ENCODE measurements at places on chromosomes 5 and 9.
A peak's percentile ranks its signal among the peaks of the same experiment; 100 is the strongest.

GRCh38 chr5:1332461-1333001, 12.4 kb downstream of the CLPTM1L start:
- peaks cover 14% of the 10 kb centered on the region for H3K4me1 ChIP-seq
- no peak overlapping the region for H3K27ac ChIP-seq
- no peaks in the 10 kb centered on the region for H3K27me3 ChIP-seq
- no peak for DNase-seq
- H3K4me3 ChIP-seq: no peak overlapping the region

DNA sequence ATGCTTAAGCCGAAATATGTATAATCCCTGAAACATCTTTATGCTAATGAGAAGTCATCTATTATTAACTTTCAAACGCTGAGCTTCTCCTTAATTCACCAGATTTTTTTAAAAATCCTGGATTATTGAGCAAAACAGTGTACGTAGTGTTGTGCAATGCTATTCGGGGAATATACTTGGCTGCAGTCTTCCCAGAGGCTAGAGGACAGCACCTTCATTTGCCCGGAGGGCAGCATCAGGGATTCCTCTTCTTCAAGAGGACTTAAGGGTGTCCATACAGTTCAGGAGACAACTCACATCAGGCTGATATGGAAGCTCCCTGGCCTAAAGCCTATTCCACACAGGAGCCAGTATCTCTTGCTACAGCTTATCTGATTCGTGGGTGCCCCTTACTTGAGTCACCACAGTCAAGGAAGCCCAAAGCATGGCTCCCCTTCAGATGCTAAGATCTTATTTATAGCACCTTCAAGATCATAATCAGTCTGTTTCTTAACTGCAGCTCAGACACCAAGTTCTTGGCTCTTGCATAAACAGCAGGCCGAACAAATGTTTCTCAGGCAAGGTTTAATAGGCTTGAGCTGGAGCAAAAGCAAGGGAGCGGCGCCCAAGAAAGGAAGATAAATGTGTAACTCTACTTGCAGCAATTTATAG, 29.4 kb downstream of the NUTM2F start:
- no peaks in the 10 kb centered on the region for H3K27me3 ChIP-seq
- H3K36me3 ChIP-seq: peaks cover 20% of the 10 kb centered on the region
- peaks cover 9% of the 10 kb centered on the region for H3K4me1 ChIP-seq
- no peak overlapping the region for H3K27ac ChIP-seq

GRCh38 chr9:110152704-110153374, 55.1 kb downstream of the C9orf152 start:
- DNase-seq: peak; percentile 84
- no peaks in the 10 kb centered on the region for H3K27me3 ChIP-seq
- peaks cover 42% of the 10 kb centered on the region for H3K36me3 ChIP-seq
- H3K4me1 ChIP-seq: peaks cover 95% of the 10 kb centered on the region
- peak overlapping the region; percentile 42 for H3K4me3 ChIP-seq

DNA sequence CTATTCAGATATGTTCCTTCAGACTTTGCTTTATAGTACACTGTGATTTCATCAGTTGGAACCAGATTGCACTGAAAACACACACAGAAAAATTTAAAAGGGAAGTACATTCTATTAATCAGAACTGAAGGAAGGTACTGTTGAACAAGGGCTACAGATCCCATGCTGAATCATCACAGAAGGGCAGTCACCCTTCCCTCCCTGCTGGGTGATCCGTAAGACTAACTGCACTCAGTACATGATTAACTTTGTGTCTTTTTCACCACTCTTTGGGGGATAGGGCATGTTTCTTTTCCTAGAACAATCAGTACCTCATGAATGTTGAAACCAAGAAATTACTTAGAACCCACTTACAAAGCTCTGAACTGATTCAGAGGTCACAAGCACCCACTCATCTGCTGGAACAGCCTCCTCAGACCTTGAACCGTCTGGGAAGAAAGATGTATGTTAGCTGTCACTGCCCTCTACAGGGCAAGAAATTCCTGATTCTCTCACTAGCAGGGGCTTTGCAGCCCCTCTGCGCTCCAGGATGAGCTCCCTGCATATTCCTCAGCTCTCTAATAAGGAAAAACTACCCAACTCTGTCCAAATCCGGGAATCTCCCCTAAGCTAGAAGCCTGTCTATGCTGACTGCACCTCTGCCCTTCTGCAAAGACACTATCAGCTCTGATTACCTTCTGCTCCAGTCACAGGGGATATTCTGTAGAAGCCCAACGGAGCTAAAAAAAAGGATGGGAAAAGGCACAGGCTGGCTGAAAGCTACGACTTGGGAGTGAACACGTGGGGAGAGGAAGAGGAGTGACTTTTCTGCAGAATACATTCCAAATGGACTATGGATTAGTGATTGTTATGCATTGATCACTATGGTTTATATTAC, 51.0 kb downstream of the IARS1 start:
- H3K4me1 ChIP-seq: peaks cover 8% of the 10 kb centered on the region
- no peak overlapping the region for H3K4me3 ChIP-seq
- DNase-seq: no peak
- no peaks in the 10 kb centered on the region for H3K27me3 ChIP-seq
- peaks cover 89% of the 10 kb centered on the region for H3K36me3 ChIP-seq

DNA sequence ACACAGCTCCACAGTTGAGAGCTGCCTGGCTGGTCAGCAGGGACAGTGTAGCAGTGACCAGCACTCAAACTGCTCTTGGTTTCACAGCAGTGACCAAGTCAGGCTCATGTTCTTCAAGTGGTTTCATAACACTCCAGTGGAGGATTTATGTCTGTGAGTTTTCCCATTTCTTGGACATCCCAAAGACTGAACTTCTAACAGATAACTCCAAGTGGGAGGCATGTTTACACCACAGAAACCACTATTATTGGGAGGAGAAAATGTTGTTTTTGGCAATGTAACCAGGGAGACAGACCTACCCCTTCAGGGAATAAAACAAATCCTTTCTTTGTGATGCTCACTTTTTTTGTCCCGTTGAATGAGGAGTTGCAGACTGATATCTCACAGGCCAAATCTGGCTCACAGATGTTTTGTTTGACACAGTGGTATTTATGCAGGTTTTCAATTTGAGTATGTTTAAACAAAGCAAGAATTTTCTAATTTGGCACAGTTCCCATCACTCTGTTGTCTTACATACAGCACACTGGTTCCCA, 141.5 kb downstream of the RMI1 start:
- H3K36me3 ChIP-seq: no peaks in the 10 kb centered on the region
- no peaks in the 10 kb centered on the region for H3K4me1 ChIP-seq
- no peak overlapping the region for H3K27ac ChIP-seq
- DNase-seq: peak; percentile 27
- peaks cover 17% of the 10 kb centered on the region for H3K27me3 ChIP-seq
- H3K4me3 ChIP-seq: no peak overlapping the region

DNA sequence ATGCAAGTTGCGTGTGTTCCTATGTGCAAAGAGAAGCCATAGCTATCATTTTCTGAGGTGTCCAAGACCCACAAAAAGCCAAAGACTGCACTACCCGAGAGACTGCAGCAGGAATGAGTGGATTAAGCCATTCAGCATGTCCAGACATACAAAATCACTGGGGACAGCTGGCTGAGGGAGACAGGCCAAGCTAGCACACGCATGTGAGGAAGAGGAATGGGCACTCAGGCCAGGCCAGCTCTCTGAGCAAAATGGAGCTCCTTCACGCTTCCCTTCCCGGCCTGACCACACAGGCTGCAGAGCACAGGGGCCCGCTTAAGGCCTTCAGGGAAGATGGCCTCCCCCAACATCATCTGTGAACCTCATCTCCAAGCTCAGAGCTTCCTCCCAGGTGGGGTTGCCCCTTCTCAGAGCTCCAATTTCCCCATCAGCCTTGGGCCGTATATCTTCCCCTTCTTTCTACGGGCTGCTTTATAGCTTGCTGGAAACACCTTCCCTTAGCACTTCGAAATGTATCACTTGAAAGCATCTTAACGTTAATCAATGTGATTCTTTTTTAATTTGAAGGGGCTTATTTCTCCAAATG, 8.4 kb downstream of the DCANP1 start:
- H3K27ac ChIP-seq: no peak overlapping the region
- H3K27me3 ChIP-seq: peaks cover 17% of the 10 kb centered on the region
- no peak for DNase-seq
- no peak overlapping the region for H3K4me3 ChIP-seq
- H3K4me1 ChIP-seq: no peaks in the 10 kb centered on the region

- H3K36me3 ChIP-seq: peaks cover 54% of the 10 kb centered on the region
- no peak for DNase-seq
- H3K27me3 ChIP-seq: no peaks in the 10 kb centered on the region
These were observed 505 bp downstream of the RPS14 start for GRCh38 chr5:150448952-150449516.

DNA sequence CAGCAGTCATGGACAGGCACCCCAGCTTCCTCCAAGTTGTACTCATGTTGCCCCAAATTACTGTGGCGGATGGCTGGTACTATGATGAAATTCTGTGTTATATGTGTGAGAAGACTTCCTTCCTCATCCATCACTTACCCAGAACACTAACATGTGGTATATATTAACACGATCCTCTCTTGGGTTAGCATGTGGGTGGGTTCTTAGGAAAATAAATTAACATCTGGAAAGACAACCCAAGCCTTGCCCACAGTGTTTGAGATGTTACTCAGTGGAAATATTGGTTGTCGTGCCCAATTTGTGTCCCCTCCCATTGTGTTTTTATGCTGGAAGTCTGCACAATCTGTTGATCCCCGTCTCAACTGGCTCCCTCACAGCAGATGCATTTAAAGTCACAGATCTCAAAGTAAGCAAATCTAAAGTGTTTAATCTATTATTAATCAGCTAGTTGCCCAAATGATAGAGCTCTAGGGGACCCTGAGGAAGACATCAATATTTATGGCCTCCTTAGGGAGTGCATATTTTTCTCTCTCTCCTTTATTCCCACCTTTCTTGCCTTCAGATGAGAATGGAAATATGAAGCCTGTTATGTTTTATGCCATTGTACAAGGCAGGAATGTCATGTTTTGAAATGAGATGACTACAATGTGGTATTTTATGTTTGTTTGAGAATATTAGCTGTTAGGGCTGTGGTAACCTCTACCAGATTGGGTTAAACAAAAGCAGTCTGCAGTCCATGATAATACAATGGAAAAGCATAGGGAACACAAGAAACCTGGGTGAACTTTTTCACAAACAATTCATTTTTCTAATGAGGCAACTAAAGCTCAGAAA, 93.9 kb downstream of the GRIA1 start:
- no peak overlapping the region for H3K4me3 ChIP-seq
- DNase-seq: no peak
- H3K36me3 ChIP-seq: no peaks in the 10 kb centered on the region
- H3K27ac ChIP-seq: no peak overlapping the region

DNA sequence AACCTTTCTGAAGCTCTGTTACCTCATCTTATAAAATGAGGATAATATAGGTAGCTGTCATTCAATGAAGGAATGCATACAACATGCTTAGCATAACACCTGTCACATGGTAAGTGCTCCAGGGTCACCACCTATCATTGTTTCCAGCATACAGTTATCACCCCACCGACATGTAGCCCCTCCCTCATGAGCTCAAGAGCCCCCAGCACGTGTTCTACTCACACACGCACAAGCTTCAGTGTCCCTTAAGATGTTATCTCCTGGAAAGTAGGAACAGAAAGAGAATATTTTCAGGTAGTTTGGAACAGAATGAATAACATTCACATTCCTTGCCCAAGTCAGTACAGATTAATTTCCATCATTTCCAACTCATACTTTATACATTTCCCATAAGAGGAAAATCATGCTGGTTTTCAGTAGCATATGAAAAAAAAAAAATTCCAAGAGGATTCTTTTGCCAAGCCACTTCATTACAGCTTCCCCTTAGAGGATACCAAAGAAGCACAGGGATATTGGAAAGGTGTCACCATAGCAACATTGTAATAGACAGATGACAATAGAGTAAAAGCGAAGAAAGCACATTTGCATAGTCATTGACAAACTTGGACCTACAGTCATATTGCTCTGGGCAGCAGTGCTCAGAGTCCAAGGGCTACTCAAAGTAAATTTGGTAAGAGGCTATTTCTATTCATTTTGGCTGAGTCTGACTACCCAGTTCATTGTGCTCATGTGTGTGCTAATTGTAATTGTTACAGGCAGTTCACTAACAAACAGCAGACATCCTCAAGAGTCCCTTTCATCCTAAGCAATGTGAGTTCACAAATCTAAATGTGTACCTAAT, 1.5 kb upstream of the MOB3B start:
- H3K36me3 ChIP-seq: peaks cover 3% of the 10 kb centered on the region
- DNase-seq: no peak
- no peak overlapping the region for H3K27ac ChIP-seq
- H3K27me3 ChIP-seq: peaks cover 33% of the 10 kb centered on the region

GRCh38 chr5:53434541-53434940, 45.9 kb upstream of the FST start:
- DNase-seq: no peak
- no peaks in the 10 kb centered on the region for H3K4me1 ChIP-seq
- peaks cover 8% of the 10 kb centered on the region for H3K27me3 ChIP-seq
- no peak overlapping the region for H3K27ac ChIP-seq
- no peaks in the 10 kb centered on the region for H3K36me3 ChIP-seq

DNA sequence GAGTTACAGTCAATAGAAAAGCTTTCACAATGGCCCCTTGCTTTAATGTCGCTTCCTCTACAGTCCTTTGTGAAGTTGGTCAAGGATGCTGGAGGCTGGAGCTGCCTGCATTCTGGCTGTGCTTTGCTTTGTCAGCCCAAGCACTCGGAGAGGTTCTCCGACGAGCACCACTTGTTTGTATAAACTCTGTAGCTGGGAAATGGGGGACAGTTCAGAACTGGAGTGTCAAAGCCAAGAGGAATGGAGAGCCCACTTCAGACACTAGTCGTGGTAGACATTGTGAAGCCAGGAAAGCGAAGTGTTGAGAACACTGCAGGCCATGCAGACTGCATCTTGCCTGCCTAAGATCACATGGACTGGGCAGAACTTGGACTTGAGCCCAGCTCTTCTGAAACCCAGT, 330.3 kb downstream of the GADD45G start:
- H3K27ac ChIP-seq: no peak overlapping the region
- no peaks in the 10 kb centered on the region for H3K36me3 ChIP-seq
- no peak overlapping the region for H3K4me3 ChIP-seq
- H3K4me1 ChIP-seq: peaks cover 13% of the 10 kb centered on the region

- H3K4me3 ChIP-seq: no peak overlapping the region
- no peaks in the 10 kb centered on the region for H3K27me3 ChIP-seq
- H3K4me1 ChIP-seq: peaks cover 6% of the 10 kb centered on the region
- DNase-seq: peak; percentile 48
These were observed 57.6 kb upstream of the RANBP3L start for GRCh38 chr5:36359267-36359666.

GRCh38 chr5:135312255-135312935, 86.6 kb downstream of the MACROH2A1 start:
- H3K4me1 ChIP-seq: peaks cover 69% of the 10 kb centered on the region
- no peak overlapping the region for H3K27ac ChIP-seq
- H3K27me3 ChIP-seq: no peaks in the 10 kb centered on the region
- H3K36me3 ChIP-seq: no peaks in the 10 kb centered on the region
- peak; percentile 51 for DNase-seq

DNA sequence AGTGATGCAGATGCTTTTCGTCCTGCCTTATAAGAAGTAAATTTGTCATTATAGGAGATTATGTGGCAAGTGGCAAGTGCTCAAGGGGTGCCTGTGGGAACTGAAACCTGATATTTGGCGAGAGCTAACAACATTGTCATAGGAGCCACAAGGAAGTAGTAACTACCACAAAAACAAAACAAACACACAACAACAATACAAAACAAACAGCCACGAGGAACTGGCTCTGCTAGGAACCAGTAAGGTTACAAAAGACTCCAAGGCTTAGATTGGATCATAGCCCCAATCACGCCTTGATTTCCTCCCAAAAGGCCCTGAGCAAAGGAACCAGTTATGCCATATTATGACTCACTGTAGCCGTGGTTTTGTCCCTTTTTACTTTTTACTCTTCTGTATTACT, 1045.2 kb downstream of the CDH12 start:
- no peaks in the 10 kb centered on the region for H3K4me1 ChIP-seq
- H3K27me3 ChIP-seq: no peaks in the 10 kb centered on the region
- no peaks in the 10 kb centered on the region for H3K36me3 ChIP-seq
- H3K27ac ChIP-seq: no peak overlapping the region
- H3K4me3 ChIP-seq: no peak overlapping the region
